ENCODE measurements at places on chromosomes 7 and 10.

GRCh38 chr7:113763226-113763625 lies 155.6 kb downstream of the PPP1R3A start:
- DNase-seq, result no peak

GRCh38 chr10:11742009-11742778 lies at the start of gene ECHDC3:
Gene ECHDC3, plus strand, starts transcription at chr10:11742382. Its CDS starts 195 bp downstream, at chr10:11742577.
- peak; percentile 62 for DNase-seq

DNA sequence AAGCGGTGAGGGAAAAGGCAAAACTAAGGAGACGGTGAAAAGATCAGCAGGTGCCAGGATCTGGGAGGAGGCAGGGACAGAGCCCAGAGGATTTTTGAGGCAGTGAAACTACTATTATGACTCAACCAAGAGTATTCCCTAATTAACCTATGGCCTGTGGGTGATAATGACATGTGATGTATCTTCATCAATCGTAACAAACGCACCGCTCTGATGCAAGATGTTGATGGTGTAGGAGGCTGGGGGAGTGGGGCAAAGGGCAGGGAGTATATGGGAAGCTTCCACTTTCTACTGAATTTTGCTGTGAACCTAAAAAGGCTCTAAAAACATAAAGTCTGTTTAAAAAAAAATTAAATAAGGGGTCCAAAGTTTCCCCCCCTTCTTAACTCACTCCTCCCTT lies 25.5 kb upstream of the EZH2 start:
- peak; percentile 72 for DNase-seq

- no peak for DNase-seq
Measured at GRCh38 chr7:28920424-28920823, 37.7 kb downstream of the TRIL start.

DNA sequence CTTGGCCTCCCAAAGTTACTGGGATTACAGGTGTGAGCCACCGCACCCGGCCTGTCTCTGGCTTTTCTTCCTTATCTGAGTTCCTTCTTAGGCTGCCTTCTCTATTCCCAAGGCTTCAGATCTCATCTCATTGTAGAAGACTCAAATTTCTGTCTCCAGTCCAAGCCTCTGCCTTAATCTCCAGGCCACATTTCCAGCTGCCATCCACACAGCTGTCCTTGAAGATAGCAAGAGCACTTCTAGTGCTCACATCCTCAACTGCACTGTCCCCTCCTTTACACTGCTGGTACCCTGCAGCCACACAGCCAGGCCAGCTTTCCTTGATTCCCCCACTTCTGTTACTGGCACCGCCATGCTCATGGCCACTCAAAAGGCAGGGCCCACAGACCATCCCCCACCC lies 35.6 kb downstream of the POLL start:
- no peak for DNase-seq

GRCh38 chr7:47651355-47652317 lies 69.7 kb upstream of the TNS3 start:
- DNase-seq, result peak; percentile 56

- no peak for DNase-seq
Measured at GRCh38 chr7:147411096-147411495, 1179.5 kb upstream of the C7orf33 start.

GRCh38 chr10:123879606-123880257 lies 11.9 kb downstream of the CPXM2 start:
- no peak for DNase-seq

DNA sequence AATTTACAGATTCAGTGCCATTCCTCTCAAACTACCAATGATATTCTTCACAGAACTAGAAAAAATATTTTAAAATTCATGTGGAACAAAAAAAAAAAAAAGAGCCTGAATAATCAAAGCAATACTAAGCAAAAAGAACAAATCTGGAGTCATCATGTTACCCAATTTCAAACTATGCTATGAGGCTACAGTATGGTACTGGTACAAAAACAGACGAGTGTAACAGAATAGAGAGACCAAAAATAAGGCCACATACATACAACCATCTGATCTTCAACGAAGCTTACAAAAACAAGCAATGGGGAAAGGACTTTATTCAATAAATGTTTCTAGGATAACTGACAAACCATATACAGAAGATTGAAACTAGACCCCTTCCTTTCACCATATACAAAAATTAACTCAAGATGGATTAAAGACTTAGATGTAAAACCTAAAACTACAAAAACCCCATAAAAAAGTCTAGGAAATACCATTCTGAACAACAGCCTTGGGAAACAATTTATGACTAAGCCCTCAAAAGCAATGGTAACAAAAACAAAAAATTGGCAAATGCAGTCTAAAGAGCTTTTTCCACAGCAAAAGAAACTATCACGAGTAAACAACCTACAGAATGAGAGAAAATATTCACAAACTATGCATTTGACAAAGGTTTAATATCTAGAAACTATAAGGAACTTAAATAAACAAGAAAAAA lies 207.7 kb downstream of the PTN start:
- no peak for DNase-seq

GRCh38 chr7:408751-409311 lies 110.8 kb downstream of the PDGFA start:
- DNase-seq, result no peak

DNA sequence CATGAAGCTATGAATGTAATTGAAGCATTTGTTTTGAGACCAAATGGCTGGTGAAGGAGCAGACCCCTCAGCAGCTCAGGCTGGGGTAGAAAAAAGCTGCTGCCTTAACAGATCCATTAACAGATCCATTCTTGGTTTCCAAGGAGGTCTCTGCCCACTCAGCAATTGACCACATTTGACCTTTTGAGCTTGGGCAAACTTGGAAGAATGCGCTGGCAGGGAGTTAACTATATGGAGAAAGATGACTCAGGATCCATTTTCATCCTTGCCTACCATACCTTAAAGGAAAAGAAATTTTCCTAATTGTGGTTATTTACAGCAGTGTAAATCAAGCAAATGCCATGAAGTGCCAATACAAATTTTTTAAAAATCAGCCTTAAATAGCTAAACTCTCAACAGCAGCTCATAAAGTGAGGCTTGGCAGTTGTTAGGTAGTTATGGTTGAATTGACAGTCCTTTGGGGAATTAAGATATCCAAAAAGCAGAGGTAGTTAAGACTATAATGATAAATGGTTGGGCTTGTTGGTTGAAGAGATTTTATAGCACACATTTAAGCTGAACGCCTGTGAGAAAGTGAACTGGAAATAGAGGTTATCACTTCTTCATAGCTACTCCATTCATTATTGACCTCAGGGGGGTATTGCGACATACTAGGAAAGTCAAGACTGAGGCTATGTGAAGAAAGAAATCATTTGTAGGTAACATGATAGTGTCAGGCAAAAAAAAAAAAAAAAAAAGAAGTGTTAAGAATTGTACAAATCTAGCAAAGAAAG lies 83.9 kb downstream of the MKX start:
- DNase-seq, result peak; percentile 6

GRCh38 chr10:114791768-114792167 lies 29.8 kb upstream of the FHIP2A start:
- no peak for DNase-seq

Measured in inflammatory macrophage treated with lipopolysaccharide for 4 hours (primary cell).